Endodermal cell (in vitro differentiated cells): ENCODE measurements at places on chromosomes 13 and 19.

- peak; percentile 73 for DNase-seq
Observed at GRCh38 chr19:4064496-4065260, 2.0 kb downstream of the ZBTB7A start.

GRCh38 chr13:73258406-73258805 lies 199.6 kb downstream of the KLF5 start:
- no peak for DNase-seq

DNA sequence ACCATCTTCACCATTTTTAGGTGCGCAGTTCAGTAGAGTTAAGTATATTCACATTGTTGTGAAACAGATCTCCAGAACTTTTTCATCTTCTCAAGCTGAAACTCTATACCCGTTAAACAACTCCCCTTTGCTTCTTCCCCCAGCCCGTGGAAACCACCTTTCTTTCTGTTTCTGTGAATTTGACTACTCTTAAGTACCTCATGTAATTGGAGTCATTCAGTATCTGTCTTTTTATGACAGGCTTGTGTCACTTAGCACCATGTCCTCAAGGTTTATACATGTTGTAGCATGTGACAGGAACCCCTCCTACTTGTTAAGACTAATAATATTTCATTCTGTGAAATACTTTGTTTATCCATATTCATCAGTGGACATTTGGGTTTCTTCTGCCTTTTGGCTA lies 52.8 kb downstream of the TNFRSF19 start:
- no peak for DNase-seq

DNA sequence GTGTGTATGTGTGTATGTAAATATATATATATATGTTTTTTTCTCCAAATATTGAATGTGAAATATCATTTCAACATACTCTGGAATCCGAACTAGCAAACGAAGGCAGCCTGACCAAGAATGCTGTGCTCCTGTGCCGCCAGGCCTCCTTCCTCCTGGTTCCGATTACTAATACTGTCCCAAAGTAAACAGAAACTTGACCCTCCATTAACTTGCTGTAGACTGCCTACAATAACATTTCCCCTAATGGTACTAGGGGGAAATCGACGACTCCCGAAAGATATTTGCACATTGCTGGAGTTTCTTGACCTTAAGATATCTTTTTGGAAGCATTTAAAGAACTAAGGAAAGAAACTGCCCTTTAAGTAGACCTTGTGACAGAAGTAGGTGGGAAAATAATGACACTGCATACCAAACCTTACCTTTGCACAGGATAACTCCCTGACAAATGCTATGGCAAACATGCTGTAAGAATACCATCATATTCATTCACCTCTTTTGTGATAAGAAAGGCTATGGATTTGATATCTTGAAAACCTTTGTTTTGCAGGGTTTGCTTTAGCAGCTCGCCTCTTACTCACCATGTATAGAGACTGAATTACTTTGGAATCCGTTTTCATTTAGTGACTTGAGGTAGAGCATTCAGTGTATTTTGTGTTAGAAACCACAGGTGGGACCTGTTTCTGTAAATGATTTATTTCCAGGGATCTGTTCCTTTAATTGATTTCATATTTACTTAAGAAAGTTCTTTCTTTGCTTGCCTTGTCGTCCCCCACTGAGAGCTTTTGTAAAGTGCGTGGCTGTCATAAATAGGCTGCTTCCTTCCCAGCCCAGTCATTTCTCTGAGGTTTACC lies 80.1 kb downstream of the KLF5 start:
- DNase-seq = no peak

DNA sequence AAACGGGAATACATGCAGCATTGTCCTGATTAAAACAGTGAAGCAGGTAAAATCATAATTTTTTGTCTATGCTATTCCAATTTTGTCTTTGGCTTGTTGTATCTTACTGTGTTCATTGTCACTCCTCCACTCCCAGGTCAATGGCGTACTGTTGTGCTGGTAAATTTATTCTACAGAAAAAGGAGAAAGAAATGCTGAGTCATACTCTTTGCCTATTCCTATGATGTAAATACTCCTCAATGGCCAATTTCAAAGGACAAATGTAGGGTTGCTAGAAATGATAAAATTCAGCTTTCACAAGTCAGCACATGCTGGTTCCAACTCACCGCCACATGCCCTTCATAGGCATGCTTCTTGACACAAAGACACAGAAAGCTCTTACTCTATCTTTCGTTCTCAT lies 694.4 kb upstream of the PCDH20 start:
- no peak for DNase-seq

DNA sequence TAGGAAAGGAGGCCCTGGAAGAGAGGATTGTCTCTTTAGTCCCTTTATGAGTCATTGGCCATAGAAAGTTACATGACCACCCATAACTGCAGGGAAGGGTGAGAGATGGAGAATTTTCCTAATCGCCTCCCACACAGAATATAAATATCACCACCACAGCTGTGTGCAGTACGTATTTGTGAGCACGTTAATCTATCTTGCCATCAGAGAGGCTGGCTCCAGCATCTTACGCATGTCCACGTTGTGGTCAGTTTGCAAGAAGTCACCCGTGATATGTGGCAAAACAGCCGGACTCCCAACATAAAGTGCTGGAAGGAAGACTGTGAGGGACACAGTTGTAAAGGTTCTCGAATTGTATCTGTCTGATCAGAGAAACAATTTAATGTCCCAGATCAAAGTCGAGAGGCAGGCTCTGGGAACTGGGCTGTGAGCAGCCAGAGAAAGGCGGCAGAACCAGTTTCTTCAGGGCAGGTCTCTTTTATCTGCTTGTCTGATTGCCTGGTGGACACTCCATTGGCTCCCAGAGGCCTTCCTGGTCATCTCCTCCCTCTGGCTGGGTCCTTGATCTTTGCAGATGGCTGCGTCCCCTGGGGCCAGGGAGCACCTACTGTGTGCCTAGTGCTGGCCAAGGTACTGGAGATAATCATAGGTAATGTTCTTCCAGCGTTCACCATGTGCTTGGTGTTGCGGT lies 74.9 kb downstream of the SIPA1L3 start:
- DNase-seq = no peak

DNA sequence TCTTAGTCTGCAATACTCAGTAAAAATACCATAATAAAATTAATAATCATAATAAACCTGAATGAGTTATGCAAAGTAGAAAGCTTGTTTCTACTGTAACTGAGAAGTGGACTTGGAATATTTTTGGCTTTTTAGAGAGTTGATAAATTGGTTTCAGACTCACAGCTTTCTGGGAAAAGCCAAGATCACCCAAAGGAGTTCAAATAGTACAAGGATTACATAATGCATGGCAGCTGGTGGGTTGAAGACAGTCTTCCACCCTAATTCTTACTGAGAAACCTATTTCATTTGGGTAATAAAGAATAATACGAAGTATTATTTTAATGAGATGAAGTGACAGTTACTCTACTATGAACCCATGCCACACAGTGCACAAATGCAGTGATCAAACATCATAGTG lies 139.4 kb upstream of the KLF12 start:
- no peak for DNase-seq

DNA sequence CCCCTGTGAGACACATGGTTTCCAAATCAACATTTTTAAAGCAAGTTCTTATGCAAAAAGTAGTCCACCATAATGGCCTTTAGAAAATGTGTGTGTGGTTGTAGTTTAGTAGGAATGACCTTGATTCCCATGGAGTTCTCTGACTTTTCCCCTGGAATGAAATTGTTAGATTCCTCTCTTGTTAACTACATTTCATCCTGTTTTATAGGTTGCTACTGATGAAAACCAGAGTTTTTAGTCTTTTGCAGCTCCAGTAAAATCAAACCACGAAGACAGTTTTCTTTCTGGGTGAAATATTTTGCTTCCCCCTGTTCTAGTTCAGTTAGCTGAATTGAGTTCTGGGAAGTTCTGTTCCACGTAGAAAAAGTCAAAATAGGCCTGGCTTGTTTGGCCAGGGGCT lies 107.7 kb downstream of the RAB20 start:
- DNase-seq = no peak

DNA sequence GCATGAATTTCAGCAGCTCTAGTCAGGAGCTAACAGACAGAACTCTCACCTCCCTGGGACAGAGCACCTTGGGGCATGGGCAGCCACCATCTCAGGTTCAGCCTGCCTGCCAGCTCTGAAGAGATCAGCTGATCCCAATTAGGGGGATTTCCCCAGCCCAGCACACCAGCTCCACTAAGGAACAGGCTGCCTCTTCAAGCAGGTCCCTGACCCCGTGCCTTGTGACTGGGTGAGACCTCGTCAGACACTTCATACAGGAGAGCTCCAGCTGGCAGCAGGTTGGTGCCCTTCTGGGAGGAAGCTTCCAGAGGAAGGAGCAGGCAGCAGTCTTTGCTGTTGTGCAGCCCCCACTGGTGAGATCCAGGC lies 84.5 kb upstream of the UFM1 start:
- DNase-seq = peak; percentile 45

- DNase-seq = no peak
Observed at GRCh38 chr13:48535766-48536165, 2.9 kb upstream of the RCBTB2 start.
